ENCODE measurements at places on chromosomes 13 and 19.

- DNase-seq = no peak
These were observed 6.8 kb downstream of the PARP4 start for GRCh38 chr13:24505756-24506155.

- DNase-seq = no peak
These were observed 33.6 kb upstream of the NANOS3 start for GRCh38 chr19:13843104-13843921.

GRCh38 chr13:100356889-100357288 lies 231.7 kb downstream of the GGACT start:
- DNase-seq = no peak

GRCh38 chr13:50446611-50447010 lies 396.9 kb downstream of the DLEU7 start:
- no peak for DNase-seq

DNA sequence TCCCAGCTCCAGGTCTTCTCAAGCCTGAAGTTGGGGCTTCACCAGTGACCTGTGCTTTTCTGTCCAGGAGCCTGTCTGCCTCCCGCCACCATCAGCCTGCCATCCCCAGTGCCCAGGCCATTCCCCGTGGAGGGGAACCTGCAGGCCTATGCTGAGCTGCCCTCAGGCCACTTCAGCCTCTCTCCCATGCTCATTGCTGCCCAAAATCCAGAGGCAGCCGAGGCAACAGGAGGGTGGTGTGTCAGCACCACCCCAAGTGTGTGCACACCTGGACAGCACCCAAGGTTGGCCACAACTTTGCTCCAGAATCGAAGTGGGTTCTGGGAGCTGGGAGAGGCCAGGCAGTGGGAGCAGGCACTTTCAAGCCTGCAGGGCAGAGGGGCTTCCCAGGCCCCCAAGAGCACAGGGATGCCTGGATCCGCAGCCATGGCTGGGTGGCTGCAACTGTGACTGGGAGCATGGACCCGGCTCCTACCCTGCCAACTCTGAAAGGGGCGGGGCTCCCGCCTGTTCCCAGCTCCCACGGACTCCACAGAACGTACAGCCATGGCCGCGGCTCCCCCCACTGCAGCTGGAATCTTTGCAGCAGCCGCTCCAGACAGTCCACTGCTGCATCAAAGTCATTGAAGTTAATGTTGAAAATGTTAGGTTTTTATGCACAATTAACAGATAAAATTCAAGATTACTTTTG lies 1747.0 kb downstream of the OLFM4 start:
- DNase-seq = no peak

DNA sequence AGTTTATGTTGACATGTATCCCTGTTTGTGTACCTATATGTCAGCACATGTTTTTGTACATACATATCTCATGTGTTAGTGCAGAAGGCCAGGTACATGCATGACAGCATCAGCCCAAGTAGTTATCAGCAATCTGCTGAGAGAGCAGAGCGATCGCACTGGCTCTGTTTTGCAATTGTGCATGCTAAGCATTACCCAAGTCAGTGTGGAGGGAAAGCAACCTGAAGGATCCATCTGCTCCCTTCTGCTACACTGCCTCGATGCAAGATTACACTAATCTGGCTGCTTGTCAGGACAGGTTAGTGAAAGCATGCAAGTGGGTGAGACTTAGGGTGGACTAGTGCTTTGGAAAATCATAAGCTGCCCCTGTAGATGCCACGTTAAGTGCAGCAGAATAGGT lies 211.8 kb downstream of the PCCA start:
- DNase-seq = no peak
